ENCODE measurements at places on chromosomes 5 and 9. TPM values are rescaled to one million over a fixed set of nuclear protein-coding genes. Genes with fewer than 3 reads are reported as not detected.

CD72 gene
- 0.19 TPM for total RNA-seq

TRIM36 gene
- 0.56 TPM for total RNA-seq

ORM2 gene
- not detected for total RNA-seq

THBS4 gene
- 0.38 TPM for total RNA-seq

GPR150 gene
- 2.5 TPM for total RNA-seq

GPX8 gene
- total RNA-seq, result 165 TPM

ARL14EPL gene
- total RNA-seq, result not detected

CCNO gene
- under 0.01 TPM for total RNA-seq

BTNL8 gene
- total RNA-seq, result not detected

DBH gene
- not detected for total RNA-seq

CRHBP gene
- total RNA-seq, result 9.2 TPM

SWI5 gene
- total RNA-seq, result 41.6 TPM

ANKRD33B gene
- 1.3 TPM for total RNA-seq

MYMK gene
- not detected for total RNA-seq

ENTPD2 gene
- not detected for total RNA-seq

PTGES gene
- total RNA-seq, result 9.0 TPM

F12 gene
- not detected for total RNA-seq

PCDHGB2 gene
- total RNA-seq, result 2.5 TPM

RASGEF1C gene
- total RNA-seq, result not detected

PTGS1 gene
- 71.3 TPM for total RNA-seq

RGS7BP gene
- 0.85 TPM for total RNA-seq

SLC28A3 gene
- total RNA-seq, result 1.1 TPM

ZNF608 gene
- 2.5 TPM for total RNA-seq

WNT8A gene
- total RNA-seq, result not detected

PCDHGA6 gene
- 3.1 TPM for total RNA-seq

FAM221B gene
- total RNA-seq, result not detected

BHMT2 gene
- 3.7 TPM for total RNA-seq

FRRS1L gene
- 0.28 TPM for total RNA-seq

MGAT4B gene
- 106 TPM for total RNA-seq

FLT4 gene
- 0.58 TPM for total RNA-seq

GPRIN1 gene
- total RNA-seq, result 1.7 TPM

GLDC gene
- 0.85 TPM for total RNA-seq

ZNF883 gene
- total RNA-seq, result 6.2 TPM

PCDHB4 gene
- under 0.01 TPM for total RNA-seq

FOXD4L4 gene
- total RNA-seq, result under 0.01 TPM

DTWD2 gene
- 5.0 TPM for total RNA-seq

IFNA2 gene
- not detected for total RNA-seq

PGM5 gene
- total RNA-seq, result 33.5 TPM

CBY3 gene
- not detected for total RNA-seq

SHOC1 gene
- under 0.01 TPM for total RNA-seq

IL4 gene
- not detected for total RNA-seq

SPAAR gene
- total RNA-seq, result 5.0 TPM

SOWAHA gene
- not detected for total RNA-seq

Measured in regular cardiac myocyte (primary cell).